Activated CD4-positive, alpha-beta T cell treated with anti-CD3 and anti-CD28 coated beads, Interleukin-10, Interleukin-2, amounts not matched to agents 100 ng/mL and 50 ng/mL, durations not matched to agents 16 hours and 8 hours (primary cell): ENCODE measurements at places on chromosomes 4 and X.

DNA sequence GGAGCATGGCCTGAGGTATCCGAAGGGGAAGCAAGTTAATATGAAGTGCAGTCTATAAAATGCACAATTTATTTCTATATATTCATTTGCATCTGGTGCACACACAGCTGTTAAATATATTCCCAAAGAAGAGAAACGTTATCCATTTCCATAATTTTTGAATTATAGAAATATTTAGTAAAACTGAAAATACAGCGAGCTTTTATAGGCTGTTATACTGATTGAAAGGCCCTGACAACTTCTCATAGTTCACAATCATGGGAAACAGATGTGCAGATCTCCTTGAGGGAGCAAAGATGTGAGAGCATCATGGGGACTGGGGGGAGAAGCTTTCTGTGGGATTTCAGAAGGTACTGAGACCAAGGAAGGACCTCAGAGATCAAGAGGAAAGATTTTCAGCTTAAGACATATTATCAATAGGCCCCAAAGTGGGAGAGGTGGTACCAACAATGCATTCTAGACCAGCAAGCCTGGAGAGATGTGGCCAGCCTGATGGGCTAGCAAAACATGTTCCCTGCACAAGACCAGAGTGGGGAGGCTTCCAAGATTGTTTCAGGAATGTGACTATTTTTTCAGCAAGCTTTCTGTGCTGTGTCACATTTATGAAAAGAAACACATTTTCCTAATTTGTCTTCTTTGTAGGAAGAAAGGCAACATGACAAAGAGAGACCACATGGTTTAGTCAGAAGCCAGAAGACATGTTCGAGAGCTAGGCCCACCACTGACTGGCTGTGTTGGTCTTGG lies 256.0 kb upstream of the SFRP2 start:
- no peak for DNase-seq

- no peak for DNase-seq
These were observed 364.1 kb downstream of the FSTL5 start for GRCh38 chr4:161799710-161800109.

DNA sequence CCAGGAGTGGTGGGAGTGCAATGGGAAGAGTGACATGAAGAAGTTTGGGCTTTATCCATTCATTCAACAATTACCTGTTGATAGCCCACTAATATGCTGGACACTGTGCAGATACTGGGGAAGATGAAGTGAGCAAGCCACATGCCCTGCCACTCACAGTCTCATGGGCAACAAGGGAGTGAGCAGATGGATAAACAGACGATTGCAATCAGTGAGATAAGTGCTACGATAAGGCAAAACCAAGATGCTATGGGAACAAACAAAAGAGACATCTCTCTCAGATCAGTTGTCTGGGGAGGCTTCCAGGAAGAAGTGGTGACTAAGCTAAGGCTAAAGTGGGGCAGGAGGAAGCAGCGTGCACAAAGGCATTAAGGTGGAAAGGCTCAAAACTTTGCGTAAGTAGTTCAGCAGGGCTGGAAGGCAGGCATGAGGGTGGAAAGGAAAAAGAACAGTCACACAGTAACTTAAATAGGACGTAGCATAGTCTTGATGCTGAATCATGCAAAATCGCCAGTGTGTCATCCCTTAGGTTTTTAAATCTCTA lies 31.7 kb downstream of the GAB3 start:
- DNase-seq, result peak; percentile 84

DNA sequence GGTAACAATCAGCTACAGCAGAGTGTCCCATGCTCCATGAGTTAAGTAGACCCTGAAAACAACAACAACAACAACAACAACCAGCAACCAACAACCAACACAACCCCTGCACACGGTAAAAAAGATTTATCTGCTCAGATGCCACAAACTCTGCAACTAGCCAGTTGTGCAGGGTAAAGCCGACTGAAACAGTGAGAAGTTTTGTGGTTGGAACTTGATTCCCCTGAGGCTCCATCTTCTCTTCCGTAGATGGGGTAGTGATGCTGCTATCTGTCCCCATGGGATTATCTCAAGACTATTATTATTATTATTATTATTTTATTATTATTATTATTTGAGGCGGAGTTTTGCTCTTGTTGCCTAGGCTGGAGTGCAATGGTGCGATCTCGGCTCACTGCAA lies 50.6 kb upstream of the RAPGEF2 start:
- no peak for DNase-seq

DNA sequence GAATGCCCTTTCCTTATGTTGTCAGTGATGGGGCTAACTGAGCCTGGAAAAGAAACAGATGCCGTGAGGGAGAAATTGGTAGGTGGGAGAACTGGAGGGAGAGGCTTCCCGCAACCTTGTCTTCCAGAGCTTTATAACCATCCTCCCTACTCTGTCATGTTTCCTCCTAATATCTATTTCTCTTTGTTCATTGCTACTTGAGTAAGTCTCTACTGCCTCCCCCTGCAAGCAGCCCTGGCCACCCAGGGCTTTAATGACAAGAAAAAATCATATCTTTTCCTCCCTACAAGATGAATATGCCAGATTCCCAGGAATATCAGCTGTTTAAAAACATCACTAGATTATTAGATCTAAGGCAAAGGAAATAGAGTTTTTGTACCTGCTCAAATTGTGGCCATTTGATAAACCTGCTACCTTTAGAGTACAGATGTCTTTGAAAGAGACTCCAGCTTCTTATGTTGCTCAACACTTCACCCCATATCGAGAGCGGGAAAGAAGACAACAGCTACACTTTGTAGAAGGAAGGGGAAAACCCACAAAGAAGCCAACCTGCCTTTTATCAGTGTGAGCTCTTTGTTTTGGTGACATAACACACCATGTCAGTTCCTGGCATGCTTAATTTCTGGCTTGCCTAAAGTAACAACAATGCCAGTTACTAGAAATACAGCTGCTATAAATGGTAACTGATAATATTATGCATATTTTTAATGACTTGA lies 186.6 kb upstream of the LEF1 start:
- DNase-seq, result peak; percentile 64

DNA sequence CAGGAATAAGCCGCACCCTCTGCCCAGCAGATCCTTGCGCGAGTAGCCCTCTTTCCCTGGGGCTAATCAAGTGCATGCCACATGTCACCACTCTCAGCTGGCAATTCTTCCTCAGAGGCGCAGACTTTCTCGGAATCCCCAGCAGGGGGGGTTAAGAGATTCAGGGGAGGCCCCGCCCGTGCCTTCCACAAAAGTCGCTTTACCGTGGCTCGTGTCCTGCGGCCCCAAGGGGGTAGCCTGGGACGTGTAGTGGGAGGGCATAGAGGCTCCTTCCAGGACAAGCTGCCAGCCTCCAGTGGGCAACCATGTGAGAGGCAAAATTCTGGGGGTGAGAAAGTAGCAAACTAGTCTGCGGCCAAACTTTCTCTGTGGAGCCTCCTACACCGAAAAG lies 652 bp downstream of the SRPX start:
- DNase-seq, result peak; percentile 39

- no peak for DNase-seq
These were observed 4.3 kb downstream of the WDR44 start for GRCh38 chrX:118350221-118350620.
